Stimulated activated CD4-positive, alpha-beta T cell treated with anti-CD3 and anti-CD28 coated beads, Interleukin-12 subunit alpha, Interleukin-12 subunit beta, amount 100 ng/mL, for 24 hours (primary cell): ENCODE measurements at places on chromosomes 3 and 15.

GRCh38 chr15:91070872-91071271 lies 29.2 kb upstream of the SV2B start:
- DNase-seq, result no peak

DNA sequence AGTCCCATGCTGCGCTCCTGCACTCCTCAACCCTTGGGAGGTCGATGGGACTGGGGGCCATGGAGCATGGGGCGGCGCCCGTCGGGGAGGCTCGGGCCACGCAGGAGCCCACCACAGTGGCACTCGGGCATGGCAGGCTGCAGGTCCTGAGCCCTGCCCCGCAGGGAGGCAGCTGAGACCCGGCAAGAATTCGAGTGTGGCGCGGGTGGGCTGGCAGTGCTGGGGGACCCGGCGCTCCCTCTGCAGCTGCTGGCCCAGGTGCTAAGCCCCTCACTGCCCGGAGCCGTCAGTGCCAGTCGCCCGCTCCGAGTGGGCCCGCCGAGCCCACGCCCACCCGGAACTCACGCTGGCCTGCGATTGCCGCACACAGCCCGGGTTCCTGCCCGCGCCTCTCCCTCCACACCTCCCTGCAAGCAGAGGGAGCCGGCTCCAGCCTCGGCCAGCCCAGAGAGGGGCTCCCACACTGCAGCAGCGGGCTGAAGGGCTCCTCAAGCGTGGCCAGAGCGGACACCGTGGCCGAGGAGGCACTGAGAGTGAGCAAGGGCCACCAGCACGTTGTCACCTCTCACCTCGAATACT lies 200.3 kb downstream of the ROBO2 start:
- DNase-seq, result no peak

- DNase-seq, result no peak
Measured at GRCh38 chr3:57575966-57576626, 20.0 kb downstream of the PDE12 start.

- no peak for DNase-seq
Measured at GRCh38 chr3:135565546-135565945, 400.0 kb upstream of the PPP2R3A start.
